ENCODE measurements at places on chromosomes 6 and 20.
A peak's percentile ranks its signal among the peaks of the same experiment; 100 is the strongest.

GRCh38 chr6:17705778-17706579 is 746 bp downstream of the NUP153 start:
- no peak for DNase-seq

DNA sequence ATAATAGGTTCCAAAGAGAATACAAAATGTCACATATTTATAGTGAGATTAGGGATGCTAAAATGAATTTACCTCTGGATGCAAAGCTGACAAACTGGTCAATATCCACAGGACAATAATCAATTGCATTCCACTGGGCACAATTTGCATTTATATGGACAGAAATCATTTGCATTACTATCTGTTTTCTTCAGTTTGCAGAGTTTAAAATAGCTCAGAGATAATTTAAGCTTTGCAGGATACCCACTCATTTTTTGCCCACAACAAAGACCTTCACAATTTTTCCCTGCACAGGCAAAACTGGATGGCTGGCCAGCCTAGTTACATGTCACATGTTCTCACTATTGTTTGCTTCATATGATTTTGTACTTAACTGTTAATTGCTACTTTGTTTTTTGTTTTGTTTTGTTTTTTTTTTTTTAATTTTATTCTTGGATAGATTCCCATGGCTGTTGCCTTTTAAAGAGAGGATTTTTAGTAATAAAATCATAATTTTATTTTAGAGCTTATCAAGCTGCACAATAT is 483.5 kb downstream of the UTRN start:
- DNase-seq: no peak

GRCh38 chr6:158999154-158999665 is 792 bp downstream of the RSPH3 start:
- DNase-seq: peak; percentile 9

GRCh38 chr20:3590164-3590563 is 73.0 kb downstream of the GFRA4 start:
- DNase-seq: no peak

DNA sequence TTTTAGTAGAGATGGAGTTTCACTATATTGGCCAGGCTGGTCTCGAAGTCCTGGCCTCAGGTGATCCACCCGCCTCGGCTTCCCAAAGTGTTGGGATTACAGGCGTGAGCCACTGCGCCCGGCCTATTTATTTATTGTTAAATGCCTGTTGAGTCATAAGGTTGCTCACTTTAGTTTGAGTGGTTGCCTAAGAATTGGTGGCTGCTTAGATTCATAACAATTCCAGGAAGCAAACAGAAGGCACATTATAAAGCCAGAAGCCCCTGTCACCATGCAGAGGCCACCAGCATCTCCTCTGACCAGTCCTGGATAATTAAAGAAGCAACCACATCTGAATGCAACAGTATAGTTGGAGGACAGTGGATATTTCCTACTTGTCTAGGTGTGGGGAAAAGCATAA is 24.0 kb upstream of the ARMH2 start:
- DNase-seq: no peak

GRCh38 chr6:131524695-131525336 is 48.2 kb upstream of the ARG1 start:
- DNase-seq: no peak

DNA sequence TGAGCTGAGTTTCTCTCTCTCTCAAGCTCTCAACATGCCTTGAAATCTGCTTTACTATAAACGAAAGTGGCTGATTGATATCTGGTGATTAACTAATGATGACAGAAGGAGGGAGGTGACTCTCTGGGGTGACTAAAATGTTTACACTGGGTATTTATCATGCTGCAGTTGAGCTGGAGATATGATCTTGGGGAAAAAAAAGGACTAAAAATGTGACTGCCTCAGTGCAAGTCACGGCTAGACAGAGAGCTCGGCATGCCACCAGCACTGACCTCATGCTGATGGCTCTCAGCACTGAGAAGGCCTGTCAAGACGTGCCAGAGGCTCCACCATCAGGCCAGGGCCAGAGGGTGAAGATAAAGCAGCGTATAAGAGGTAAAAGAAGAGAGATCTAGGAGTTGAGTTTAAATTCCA is 103.1 kb upstream of the SPACA1 start:
- DNase-seq: no peak

DNA sequence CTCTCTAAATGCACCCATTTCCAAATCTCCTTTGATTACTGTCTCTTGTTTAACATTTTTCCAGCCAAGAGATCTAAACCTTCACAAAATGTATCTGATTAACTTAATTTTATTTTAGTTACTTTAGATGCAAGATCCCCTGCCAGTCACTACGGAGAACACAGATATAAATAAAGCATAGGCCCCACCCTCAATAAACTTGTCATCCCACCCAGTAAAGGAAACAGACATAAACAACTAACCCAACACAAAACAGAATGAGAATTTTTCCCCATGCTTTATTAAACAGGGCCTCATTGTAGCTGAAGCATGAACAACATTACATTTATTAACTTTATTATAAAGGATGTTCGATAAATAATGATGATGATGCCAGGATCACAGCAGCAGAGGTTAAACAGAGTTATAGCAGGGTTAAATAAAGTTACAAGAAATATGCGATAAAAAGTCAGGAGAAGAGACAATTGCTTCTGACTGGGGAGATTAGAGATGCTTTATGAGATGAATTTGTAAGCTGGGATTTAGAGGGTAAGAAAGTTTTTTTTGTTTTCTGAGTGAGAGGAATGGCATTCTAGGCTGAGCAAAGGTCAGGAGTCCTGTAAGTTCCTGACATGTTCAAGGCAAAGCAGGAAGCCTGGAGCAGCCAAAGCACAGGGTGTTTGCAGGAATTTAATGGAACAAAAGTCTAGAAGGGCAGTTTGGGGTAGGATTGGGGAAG is 41.1 kb downstream of the TFAP2A start:
- DNase-seq: no peak

DNA sequence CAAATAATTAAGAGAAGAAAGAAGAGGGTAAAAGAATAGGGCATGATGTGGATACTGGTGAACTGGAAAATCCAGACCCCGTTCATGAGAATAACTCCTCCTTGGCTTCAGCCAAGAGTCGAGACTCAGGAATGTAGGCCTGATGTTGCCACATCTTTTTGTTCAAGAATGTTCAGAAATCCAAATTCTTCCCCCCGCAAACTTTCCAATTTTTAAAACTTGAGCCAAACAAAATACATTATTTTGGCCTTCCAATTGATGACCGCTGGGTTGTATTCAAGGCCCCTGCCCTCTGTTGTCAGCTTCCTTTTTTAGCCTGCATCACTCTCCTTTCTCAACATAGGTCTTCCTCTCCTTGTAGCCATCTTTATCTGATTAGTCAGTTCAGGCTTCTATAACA is 106.1 kb downstream of the TNFAIP3 start:
- no peak for DNase-seq

- DNase-seq: no peak
Measured at GRCh38 chr6:79609225-79609595, 21.9 kb upstream of the SH3BGRL2 start.

DNA sequence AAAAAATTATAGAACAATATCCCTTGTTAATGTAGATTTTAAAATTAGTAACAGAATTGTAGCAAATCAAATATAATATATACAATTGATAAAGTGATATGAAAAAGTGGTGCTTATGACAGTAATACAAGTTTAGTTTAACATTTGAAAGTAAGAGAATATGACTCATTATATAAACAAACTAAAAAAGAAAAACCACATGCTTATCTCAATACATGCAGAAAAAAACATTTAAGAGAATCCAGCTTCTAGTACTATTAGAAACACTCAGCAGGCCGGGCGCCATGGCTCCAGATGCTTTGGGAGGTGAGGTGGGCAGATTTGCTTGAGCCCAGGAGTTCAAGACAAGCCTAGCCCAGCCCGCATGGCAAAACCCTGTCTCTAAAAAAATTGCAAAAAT is 60.7 kb upstream of the LAMA2 start:
- DNase-seq: no peak

- no peak for DNase-seq
Measured at GRCh38 chr20:8094415-8094818, 37.6 kb upstream of the PLCB1 start.
